Cardiac muscle cell (in vitro differentiated cells and primary cell): ENCODE measurements at places on chromosomes 5 and 9. TPM values are rescaled to one million over a fixed set of nuclear protein-coding genes. Genes with fewer than 3 reads are reported as not detected.

- no peaks in the 10 kb centered on the region for H3K27me3 ChIP-seq
- H3K4me1 ChIP-seq, result no peaks in the 10 kb centered on the region
- DNase-seq, result no peak
- no peak overlapping the region for H3K27ac ChIP-seq
- peaks cover 11% of the 10 kb centered on the region for H3K36me3 ChIP-seq
Observed at GRCh38 chr9:124527781-124528180, 20.6 kb upstream of the NR5A1 start.

GRCh38 chr5:157143127-157143971, 684 bp upstream of the MED7 start:
- H3K36me3 ChIP-seq, result peaks cover 4% of the 10 kb centered on the region
- H3K27ac ChIP-seq, result peak overlapping the region; percentile 13
- peak overlapping the region; percentile 78 for H3K4me3 ChIP-seq
- H3K4me1 ChIP-seq, result peaks cover 5% of the 10 kb centered on the region
- no peaks in the 10 kb centered on the region for H3K27me3 ChIP-seq

DNA sequence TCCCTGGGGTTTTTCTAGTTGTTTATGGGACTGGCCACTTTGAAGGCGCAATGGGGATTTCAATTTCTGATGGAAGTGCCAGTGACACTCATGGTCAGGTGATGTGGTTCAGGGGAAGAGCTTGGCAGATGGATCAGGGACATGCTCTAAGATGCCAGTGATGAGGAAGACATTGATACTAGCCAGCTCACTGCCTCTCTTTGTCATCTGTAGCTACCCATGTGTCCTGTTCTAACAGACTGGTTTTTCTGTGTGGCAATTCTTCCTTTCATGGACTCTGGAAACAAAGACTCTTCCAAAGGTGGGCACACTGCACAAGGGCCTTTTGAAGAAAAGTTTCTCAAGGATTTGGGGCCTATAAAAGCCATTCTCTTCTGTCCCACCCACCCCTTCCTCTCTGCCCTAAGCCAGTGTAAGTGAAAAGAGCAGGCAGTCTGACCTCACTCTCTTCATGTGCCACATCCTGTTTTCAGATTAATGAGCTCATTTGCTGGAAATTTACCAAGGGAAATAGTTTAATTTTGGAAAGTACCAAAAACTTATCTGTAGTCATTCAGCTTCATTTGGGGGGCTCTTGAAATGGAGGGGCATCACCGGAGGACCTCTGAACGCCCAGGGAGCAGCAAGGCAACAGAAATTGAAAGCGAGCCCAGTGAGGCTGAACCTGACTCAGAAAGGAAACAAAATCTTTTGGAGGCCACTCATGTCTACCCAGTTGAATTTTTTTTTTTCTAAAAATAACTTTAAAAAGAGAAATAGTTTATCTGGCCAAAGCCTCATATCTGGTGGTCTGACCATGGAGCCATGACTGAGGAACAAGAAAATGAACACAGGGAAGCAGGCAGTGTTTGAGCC, 4.9 kb upstream of the TRAF1 start:
- peaks cover 19% of the 10 kb centered on the region for H3K4me1 ChIP-seq
- DNase-seq, result no peak
- H3K27ac ChIP-seq, result no peak overlapping the region
- no peaks in the 10 kb centered on the region for H3K36me3 ChIP-seq
- H3K4me3 ChIP-seq, result no peak overlapping the region
- H3K27me3 ChIP-seq, result no peaks in the 10 kb centered on the region

GRCh38 chr5:139843991-139844390, 48.4 kb downstream of the PSD2 start:
- DNase-seq, result no peak
- peaks cover 32% of the 10 kb centered on the region for H3K27me3 ChIP-seq
- no peak overlapping the region for H3K4me3 ChIP-seq
- no peak overlapping the region for H3K27ac ChIP-seq

DNA sequence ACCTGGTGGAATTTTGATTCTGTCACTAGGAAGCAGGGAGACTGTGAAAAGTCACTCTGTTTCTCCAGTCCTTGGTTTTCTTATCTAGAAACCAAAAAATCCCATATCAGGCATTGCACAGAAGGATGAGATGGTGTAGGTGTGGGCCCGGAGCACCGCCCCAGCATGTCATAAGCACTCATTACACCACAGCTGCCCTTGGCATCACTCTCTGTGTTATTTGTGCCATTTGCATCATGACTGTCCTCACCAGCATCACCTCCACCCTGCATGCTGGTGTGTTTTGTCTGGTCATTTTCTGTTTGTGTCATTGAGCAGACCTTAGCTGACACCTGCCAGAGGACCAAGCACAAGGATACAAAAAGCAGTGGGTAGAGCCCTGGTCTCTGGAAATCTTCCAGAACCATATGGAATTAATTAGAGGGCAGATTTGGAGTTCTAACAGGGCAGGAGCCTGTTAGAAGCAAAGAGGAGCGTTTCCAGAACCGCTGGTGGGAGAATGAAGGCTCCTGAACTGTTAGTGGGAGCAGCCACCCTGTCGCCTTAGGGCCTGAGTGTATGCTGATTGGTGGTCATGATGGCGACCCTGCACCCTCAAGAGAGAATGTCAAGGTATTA, 99.3 kb downstream of the AMBP start:
- no peak overlapping the region for H3K27ac ChIP-seq
- H3K27me3 ChIP-seq, result no peaks in the 10 kb centered on the region
- H3K4me1 ChIP-seq, result no peaks in the 10 kb centered on the region
- H3K36me3 ChIP-seq, result no peaks in the 10 kb centered on the region

DNA sequence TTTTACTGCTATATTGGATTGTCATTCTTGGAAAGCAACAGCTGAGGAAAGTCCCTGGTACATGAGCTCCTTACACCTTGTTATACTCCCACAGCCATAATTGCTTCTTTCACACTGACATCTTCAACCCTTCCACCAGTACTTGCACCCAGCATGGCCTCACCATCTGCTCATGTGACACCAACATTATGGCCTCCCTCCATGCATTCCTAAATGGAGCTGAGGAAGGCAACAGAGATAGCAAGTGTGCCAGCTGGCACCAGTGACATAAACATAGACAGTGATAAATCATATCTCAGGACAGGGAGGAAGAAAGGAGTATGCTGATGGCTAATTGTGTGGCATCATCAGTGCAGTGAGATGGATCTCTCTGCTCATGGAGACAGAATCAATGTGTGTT, 119.5 kb downstream of the BAAT start:
- H3K27me3 ChIP-seq, result no peaks in the 10 kb centered on the region
- no peak for DNase-seq
- H3K36me3 ChIP-seq, result no peaks in the 10 kb centered on the region
- H3K27ac ChIP-seq, result no peak overlapping the region
- no peaks in the 10 kb centered on the region for H3K4me1 ChIP-seq
- no peak overlapping the region for H3K4me3 ChIP-seq

DNA sequence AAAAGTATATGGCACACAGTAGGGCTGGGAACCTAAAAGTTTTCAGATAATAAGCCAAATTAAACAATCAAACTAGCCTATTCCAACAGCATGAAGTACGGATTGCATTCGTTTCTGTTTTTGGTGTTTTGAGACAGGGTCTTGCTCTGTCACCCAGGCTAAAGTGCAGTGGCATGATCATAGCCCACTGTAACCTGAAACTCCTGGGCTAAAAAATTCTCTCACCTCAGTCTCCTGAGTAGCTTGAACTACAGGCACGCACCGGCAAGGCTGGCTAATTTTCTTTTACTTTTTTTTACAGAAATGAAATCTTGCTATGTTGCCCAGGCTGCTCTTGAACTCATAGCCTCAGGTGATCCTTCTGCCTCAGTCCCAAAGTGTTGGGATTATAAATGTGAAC, 5.2 kb downstream of the RFX3 start:
- H3K27me3 ChIP-seq, result no peaks in the 10 kb centered on the region
- DNase-seq, result no peak
- no peaks in the 10 kb centered on the region for H3K36me3 ChIP-seq
- H3K4me1 ChIP-seq, result peaks cover 15% of the 10 kb centered on the region
- peak overlapping the region; percentile 70 for H3K27ac ChIP-seq
- no peak overlapping the region for H3K4me3 ChIP-seq

DNA sequence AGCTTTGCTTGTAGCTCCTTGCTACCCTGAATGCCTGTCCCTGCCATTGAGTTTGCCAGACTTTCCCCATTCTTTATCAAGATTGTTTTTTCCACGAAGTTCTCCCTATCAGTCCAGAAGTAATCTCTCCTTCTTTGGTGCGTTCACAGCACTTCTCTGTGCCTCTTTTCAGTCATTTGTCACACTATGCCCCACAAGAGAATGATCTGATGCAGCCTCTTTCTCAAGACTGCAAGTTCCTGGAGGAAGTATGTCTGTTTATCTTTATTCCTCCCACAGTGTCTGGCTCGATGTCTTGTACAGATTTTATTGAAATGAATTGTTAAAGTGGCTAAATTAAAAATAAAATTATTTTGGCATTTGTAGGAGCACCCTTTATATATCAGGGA, 99.3 kb downstream of the CCDC192 start:
- H3K27me3 ChIP-seq, result no peaks in the 10 kb centered on the region
- no peak overlapping the region for H3K27ac ChIP-seq
- no peaks in the 10 kb centered on the region for H3K36me3 ChIP-seq
- H3K4me1 ChIP-seq, result no peaks in the 10 kb centered on the region
- peak; percentile 21 for DNase-seq

DNA sequence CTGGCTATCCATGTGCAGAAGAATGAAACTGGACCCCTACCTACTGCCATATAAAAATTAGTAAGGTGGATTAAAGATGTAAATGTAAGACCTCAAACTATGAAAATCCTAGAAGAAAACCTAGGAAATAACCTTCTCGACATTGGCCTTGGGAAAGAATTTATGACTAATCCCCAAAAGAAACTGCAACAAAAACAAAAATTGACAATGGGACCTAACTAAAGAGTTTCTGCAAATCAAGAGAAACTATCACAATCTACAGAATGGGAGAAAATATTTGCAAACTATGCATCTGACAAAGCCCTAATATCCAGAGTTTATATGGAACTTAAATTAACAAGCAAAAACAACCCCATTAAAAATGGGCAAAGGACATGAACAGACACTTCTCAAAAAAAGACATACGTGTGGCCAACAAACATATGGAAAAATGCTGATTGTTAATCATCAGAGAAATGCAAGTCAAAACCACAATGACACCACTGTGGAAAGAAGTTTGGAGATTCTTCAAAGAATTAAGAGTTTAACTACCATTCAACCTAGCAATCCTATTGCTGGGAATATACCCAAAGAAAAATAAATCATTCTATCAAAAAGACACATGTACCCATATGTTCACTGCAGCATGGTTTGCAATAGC, 98.5 kb downstream of the NR3C1 start:
- no peak overlapping the region for H3K4me3 ChIP-seq
- no peak for DNase-seq
- H3K27me3 ChIP-seq, result no peaks in the 10 kb centered on the region

GRCh38 chr5:61704289-61704688, 372.2 kb downstream of the ZSWIM6 start:
- no peak overlapping the region for H3K27ac ChIP-seq
- DNase-seq, result no peak
- H3K4me3 ChIP-seq, result no peak overlapping the region
- H3K4me1 ChIP-seq, result no peaks in the 10 kb centered on the region
- no peaks in the 10 kb centered on the region for H3K27me3 ChIP-seq

GRCh38 chr9:125659201-125659840, 47.7 kb downstream of the MAPKAP1 start:
- H3K4me1 ChIP-seq, result no peaks in the 10 kb centered on the region
- H3K27ac ChIP-seq, result no peak overlapping the region
- no peaks in the 10 kb centered on the region for H3K36me3 ChIP-seq
- no peaks in the 10 kb centered on the region for H3K27me3 ChIP-seq
- no peak overlapping the region for H3K4me3 ChIP-seq

GRCh38 chr9:131179561-131180219, 54.3 kb downstream of the NUP214 start:
- no peaks in the 10 kb centered on the region for H3K27me3 ChIP-seq
- peak; percentile 86 for DNase-seq
- H3K27ac ChIP-seq, result peak overlapping the region; percentile 64
- H3K4me3 ChIP-seq, result no peak overlapping the region
- peaks cover 29% of the 10 kb centered on the region for H3K36me3 ChIP-seq

- peak overlapping the region; percentile 30 for H3K27ac ChIP-seq
- H3K36me3 ChIP-seq, result peaks cover 4% of the 10 kb centered on the region
- no peaks in the 10 kb centered on the region for H3K27me3 ChIP-seq
- peak overlapping the region; percentile 76 for H3K4me3 ChIP-seq
Observed at GRCh38 chr9:127938298-127938690, 640 bp upstream of the DPM2 start.

- no peaks in the 10 kb centered on the region for H3K27me3 ChIP-seq
- DNase-seq, result no peak
- H3K27ac ChIP-seq, result no peak overlapping the region
- H3K4me3 ChIP-seq, result no peak overlapping the region
- no peaks in the 10 kb centered on the region for H3K36me3 ChIP-seq
- H3K4me1 ChIP-seq, result no peaks in the 10 kb centered on the region
Observed at GRCh38 chr5:137182576-137182975, 316.6 kb downstream of the SPOCK1 start.

DNA sequence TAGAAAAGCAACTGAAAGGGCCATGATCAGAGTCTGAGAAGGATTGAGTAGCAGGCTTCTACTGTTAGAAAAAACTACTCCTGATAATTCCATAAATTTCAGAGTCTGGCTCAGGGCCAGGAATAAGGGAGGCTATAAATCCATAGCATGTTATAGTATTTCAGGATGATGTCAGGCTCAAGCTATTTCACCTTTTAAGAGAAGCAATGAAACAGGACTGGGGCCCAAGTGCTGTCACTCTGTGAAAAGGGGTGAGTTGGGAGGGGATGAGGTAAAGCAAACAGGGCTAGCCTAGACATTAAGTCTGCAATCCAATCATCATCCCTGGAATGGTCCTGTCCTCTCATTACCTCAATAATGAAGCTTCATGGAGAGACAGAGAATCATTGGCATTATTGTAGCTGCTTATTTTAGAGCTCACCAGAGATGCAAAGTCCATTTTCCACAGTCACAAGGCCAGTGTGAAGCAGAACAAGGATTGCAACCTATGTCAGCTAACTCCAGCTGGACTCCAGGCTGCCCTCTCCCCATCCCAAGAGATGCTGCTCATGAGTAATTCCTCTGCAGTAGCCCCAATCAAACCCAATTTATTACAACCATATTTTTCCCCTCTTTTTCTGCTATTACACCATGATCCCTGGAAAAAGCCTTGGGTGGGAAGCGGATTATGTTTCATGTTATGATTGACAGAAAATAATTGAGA, 56.0 kb downstream of the PAPPA start:
- no peaks in the 10 kb centered on the region for H3K36me3 ChIP-seq
- DNase-seq, result no peak
- H3K27ac ChIP-seq, result no peak overlapping the region
- no peaks in the 10 kb centered on the region for H3K4me1 ChIP-seq
- no peaks in the 10 kb centered on the region for H3K27me3 ChIP-seq

PHYHD1 gene
- 40.8 and 43.8 TPM in 2 replicates for polyA plus RNA-seq

COMMD10 gene
- polyA plus RNA-seq, result 48.1 and 58.8 TPM in 2 replicates

ENG gene
- 12.6 and 35.4 TPM in 2 replicates for polyA plus RNA-seq

MRRF gene
- polyA plus RNA-seq, result 45.3 and 45.5 TPM in 2 replicates

OR1J2 gene
- polyA plus RNA-seq, result not detected in 2 replicates

ROPN1L gene
- 1.3 TPM in 1 of 2 replicates, not detected in the other for polyA plus RNA-seq
